Stimulated activated CD4-positive, alpha-beta T cell treated with anti-CD3 and anti-CD28 coated beads, Interleukin-15, amount 100 ng/mL, for 1 hour (primary cell): ENCODE measurements at places on chromosomes 6 and 20.

GRCh38 chr20:1368448-1369199 is 24.2 kb downstream of the FKBP1A start:
- no peak for DNase-seq

DNA sequence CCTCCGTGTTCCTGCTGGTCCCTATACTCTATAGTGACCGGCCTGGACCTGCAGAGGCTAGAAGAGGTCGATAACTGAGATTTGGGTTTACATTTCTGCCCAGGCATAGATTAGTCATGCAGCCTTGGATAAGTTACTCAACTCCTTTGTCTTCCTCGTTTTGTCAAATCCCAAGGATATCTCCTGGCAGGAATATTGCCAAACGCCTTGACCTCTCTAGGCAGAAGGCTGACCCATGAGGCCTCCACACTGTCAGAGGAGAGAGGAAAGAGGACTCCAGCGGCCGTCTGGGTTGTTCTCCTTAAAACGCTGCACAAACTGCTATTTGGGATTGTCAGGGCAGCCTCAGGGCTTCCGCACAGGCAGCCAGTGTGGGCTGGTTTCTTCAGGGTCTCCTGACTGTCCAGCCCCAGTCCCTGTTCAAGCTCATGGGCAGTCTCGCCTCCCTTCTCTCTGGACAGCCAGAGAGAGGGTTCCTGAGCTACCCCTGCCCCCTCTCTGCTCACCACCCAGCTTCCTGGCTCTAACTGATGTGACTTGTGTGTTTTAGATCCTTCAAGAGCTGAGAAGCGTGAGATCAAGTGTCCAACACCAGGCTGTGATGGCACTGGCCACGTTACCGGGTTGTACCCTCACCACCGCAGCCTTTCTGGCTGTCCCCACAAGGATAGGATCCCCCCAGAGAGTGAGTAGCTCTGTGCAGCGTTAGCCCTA is 44.7 kb upstream of the PCMTD2 start:
- DNase-seq = no peak

- DNase-seq = no peak
Observed at GRCh38 chr6:107590378-107590777, 100.5 kb downstream of the SOBP start.

- DNase-seq = no peak
Observed at GRCh38 chr6:121971931-121972335, 427.5 kb upstream of the HSF2 start.

- DNase-seq = no peak
Observed at GRCh38 chr6:111837641-111838500, 35.4 kb downstream of the FYN start.

- DNase-seq = no peak
Observed at GRCh38 chr20:43567477-43567876, 8.7 kb downstream of the SGK2 start.
